CD8-positive, alpha-beta T cell (primary cell): ENCODE measurements at places on chromosomes 3 and 15. TPM values are rescaled to one million over a fixed set of nuclear protein-coding genes. Genes with fewer than 3 reads are reported as not detected.

Gene GPR176
- total RNA-seq: 0.14 TPM

Gene FEZF2
- not detected for total RNA-seq

Gene CILP
- total RNA-seq: 0.27 TPM

Gene SLC22A13
- 0.16 TPM for total RNA-seq

Gene FGF12
- not detected for total RNA-seq

Gene SRGAP3
- 2.2 TPM for total RNA-seq
